Stimulated activated CD4-positive, alpha-beta T cell treated with anti-CD3 and anti-CD28 coated beads, TNF-alpha, amount 100 ng/mL, for 48 hours (primary cell): ENCODE measurements at places on chromosomes 2 and 18.

- no peak for DNase-seq
Measured at GRCh38 chr2:221330436-221330835, 241.7 kb downstream of the EPHA4 start.

DNA sequence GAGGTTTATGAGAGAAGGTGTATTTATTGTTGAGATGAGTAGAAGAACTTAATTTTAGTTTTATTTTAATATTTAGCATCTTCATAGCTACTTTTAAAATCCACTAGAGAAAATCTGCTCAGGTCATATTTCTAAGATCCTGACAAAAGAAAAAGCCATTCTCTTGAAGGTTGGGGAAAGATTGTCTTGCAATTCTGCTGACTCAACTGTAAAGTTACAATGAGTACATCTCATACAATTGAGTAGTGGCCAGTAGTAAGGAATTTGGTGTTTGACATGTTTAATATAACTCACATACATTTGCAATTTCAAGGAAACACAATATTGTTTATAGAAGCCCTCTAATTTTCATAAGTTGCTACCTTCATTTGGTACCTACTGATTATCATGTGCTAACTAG, 344.5 kb downstream of the LRRTM1 start:
- no peak for DNase-seq

DNA sequence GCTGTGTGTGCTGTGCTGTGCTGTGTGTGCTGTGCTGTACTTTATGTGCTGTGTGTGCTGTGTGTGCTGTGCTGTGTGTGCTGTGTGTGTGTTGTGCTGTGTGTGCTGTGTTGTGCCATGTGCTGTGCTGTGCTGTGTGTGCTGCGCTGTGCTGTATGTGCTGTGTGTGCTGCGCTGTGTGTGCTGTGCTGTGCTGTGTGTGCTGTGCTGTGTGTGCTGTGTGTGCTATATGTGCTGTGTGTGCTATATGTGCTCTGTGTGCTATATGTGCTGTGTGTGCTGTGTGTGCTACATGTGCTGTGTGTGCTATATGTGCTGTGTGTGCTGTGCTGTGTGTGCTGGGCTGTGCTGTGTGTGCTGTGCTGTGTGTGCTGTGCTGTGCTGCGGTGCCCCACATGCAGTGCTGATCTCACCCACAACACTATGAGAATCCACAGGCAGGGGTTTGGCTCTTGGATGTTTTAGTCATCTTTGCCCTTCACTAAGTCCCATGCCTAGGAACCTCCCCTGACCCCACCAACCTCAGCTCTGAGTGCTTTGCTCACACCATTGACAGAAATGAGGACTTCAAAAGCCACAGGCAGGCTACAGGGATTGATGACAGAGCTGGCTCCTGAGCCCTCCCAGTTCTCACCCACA, 30.5 kb upstream of the MAL start:
- no peak for DNase-seq

DNA sequence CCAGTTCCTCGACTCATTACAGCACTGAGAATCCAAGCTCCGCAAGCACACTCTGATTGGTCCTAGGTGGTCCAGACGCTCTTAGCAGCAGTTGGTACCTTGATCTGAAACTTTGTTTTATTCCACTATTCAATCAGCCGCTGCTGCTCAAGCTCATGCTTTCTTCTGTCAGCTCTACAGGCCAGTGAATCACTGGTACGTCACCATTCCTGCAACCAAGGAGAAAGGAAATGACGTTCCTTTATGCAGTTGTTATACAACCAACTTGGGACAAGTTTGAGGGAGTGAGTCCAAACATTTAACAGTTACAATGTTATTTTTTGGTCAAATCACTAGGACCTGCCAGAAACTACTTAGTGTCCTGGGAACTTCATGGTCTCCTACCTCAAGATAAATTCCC, 398.8 kb upstream of the TMEFF2 start:
- DNase-seq, result no peak

DNA sequence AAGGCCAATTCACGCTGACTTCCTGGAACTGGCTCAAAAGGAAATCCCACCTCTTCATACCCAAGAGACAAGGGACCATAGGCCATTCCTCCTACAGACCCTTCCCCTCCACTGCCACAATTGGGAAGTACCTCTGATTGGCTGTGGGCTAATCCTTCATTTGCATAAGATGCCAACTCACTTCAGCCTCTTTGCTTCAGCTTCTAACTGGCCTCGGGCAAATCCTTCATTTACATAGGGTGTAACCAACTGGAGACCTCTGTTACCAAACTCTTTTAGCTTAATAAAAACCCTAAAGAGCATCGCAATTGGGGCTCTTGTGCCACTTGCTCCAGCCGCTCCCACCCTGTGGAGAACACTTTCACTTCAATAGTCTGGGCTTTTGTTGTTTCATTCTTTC, 38.2 kb downstream of the MC2R start:
- DNase-seq, result no peak

- DNase-seq, result no peak
Measured at GRCh38 chr2:3107567-3107966, 270.1 kb downstream of the EIPR1 start.

GRCh38 chr2:171086352-171087290, 74.1 kb downstream of the TLK1 start:
- no peak for DNase-seq

DNA sequence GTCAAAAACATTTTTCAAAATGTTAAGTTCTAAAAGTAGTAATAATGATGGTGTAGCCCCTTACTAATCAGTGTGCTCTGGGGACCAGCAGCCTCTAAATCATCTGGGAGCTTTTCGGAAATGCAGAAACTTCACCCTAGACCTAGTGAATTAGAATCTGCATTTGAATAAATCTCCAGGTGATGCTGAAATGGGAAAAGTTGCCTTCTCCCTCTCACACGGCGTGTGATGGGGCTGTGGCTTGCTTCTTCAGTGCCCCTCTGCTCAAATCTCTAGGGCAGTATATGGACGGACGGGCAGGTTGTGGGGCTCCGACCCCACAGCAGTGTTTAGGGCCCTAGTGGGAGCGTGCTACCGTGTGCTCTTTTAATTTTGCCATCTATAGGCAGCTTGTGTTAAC, 368.6 kb downstream of the GALNT13 start:
- DNase-seq, result no peak

DNA sequence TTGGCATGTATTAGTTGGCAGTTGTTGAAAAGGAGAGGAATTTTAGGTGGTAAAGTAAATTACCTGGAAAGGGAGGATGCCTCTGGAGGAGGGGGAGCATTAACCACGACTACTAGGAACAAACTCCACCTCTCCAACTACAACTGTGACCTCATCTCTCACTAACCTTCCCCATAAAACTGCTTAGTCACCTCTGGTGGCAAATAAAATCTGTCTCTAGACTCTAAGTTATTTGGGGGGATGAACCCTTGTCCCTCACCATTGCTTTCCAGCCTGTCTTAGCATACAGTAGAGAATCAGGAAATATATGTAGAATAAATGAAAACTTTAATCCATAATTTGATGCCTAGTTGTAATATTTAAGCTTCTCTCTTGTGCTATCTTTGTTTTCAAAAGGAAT, 27.6 kb upstream of the MYO1B start:
- DNase-seq, result no peak

DNA sequence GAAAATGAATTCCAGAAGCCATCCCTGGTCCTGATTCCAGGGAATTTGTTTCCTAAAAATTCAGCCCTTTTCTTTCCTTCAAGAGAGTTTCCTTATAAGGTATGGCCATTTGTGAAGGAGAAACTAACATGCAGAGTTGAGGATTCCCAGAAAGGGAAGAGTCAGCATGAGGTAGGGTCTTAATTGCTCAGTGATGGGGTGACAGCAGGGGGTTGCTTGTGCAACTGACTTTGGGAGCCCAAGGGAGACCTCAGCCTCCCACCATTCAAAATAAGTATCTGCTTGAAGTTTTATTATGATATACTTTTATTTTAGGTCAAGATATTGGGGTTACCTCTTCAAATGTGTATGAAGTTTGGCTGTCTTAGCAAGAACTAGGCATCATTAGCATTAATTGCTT, 74.9 kb upstream of the CELF4 start:
- no peak for DNase-seq

GRCh38 chr2:182941919-182942318, 75.5 kb upstream of the FRZB start:
- DNase-seq, result no peak

- no peak for DNase-seq
Measured at GRCh38 chr2:222724208-222724607, 52.8 kb downstream of the MOGAT1 start.

- DNase-seq, result no peak
Measured at GRCh38 chr18:55324166-55324565, 263.8 kb downstream of the TCF4 start.

DNA sequence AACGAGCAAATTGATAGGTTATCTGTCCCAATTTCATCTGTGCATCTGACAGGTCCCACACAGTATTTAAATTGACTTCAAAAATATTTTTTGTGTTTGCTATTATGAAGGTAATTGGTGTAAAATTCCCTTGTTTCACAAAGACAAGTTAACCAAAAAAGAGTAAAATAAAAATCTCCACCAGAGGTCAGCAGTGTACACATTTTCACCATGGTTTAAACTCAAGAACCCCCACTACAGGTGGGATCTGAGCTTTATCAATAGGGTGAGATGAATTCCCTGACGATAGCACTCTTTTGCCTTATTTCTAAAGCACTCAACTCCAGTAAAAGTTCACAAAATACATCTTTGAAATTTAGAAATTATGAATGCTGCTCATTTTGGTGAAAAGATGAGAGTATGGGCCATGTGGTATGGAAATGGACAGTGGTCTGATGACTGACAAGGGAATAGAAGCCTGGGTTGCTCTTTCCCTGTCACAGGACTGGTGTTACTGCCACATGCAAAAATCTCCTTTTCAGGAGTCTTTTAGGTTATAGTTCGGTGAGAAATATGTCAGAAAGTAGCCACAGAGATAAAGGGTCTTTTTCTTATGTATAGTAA, 68.0 kb downstream of the SERPINB8 start:
- DNase-seq, result no peak

DNA sequence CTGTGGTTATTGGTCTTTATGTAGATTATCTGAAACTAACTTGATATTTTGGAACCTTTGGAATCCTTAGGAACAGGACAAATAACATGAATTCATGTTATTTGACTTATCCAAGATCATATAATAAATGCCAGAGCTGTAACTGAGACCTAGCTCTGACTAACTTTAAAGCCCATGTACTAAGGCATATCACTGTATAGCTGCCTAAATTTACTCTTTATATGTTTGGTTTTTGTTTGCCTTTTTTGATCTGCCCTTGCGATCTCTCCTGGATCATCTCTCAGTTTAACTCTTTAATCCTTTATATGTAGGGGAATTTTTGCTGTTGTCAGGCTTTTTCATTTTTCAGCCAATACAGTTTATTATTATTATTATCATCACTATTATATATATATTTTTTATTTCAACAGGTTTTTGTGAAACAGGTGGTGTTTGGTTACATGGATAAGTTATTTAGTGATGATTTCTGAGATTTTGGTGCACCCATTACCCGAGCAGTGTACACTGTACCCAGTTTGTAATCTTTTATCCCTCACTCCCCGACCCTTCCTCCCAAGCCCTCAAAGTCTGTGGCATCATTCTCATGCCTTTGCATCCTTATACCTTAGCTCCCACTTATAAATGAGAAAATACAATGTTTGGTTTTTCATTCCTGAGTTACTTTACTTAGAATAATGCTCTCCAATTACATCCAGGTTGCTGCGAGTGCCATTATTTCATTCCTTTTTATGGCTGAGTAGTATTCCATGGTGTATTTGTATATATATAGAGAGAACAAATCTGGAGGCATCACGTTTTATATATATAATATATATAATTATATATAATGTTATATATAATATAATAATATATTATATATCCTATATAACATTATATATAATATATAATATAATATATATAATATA, 48.9 kb downstream of the APLF start:
- DNase-seq, result no peak

DNA sequence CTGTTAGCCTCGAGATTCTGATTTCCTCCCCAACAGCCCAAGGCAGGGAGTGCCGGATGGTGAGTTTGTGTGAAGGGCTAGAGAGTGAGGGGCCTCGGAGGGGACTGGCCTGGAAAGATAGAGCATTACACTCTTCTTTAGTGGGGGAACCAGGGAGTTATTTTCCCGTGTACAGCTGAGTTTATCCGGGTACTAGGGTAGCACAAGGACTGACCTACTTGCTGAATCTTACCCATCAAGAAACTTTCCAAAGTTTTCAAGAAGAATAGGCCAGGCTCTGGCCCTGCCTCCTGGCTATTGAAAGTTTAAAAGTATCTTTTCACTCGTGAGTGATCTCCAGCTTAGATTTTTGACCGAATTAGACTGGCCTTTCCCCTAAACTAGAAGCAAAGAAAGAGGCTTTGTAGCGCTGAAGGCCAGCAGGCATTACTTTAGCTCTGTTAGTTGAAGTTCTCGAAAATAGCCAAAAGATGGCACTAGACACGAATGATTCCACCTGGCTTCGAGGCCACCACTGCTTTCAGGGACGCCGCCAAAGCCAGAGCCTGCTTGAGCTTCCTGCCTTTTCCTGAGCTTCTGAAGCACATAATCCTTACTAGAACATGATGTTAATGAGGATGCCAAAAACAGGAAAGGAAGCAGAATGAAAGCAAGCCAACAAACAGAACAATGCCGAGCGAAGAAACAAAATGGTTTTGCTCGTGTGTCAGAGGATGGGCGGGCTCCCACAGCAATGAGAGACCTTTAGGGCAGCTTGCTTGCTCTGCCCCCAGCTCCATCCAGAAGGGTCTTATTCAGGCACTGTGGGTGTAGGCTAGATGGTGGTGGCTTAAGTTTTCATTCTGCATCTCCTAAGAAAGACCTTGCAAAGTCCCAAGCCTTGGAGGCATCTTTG, 55.8 kb downstream of the TSN start:
- DNase-seq, result no peak

- DNase-seq, result no peak
Measured at GRCh38 chr18:79217979-79218604, 148.9 kb downstream of the ATP9B start.

DNA sequence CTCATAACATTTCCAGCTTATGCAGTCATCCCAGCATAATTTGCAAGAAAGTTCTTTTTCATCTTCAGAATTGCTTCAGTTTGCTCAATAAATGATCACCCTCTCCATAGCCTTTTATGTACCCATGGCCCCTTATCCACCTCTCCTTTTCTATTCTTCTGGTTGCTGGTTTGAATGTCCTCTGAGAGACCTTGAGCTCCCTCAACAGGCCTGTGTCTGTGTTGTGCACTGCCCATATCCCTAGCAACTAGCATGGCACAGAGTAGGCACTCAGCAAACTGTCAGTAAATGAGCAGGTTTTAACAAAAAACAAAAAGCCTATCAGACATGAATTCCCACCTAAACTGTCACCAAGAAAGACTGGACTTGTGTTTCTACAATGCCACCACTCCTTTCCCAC, 160.5 kb downstream of the AKAIN1 start:
- no peak for DNase-seq

- no peak for DNase-seq
Measured at GRCh38 chr18:46672062-46672970, 15.3 kb upstream of the LOXHD1 start.

- no peak for DNase-seq
Measured at GRCh38 chr2:21047141-21048009, 3.5 kb upstream of the APOB start.
